CD4-positive, alpha-beta memory T cell (primary cell): ENCODE measurements at places on chromosomes 4 and X.

DNA sequence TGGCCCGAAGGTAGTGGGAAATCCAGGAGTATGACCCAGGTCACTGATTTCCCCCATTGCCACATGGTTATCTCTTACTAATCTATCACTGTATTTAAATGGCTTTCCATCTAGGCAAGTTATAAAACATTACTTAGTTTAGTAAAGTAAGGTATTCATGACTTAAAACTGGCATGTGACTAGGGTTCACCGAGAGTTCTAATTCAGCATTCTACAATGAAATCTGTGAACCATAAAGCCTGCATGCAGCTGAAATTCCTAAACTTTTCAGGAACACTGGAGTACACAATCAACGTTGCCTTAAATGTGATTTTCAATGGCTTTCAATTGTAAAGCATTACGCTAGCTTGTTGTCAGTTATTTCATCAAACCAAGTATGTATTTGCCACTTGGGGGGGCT lies 22.7 kb upstream of the PRPS2 start:
- no peaks in the 10 kb centered on the region for H3K36me3 ChIP-seq
- no peak for DNase-seq
- H3K4me1 ChIP-seq, result peaks cover 9% of the 10 kb centered on the region
- H3K4me3 ChIP-seq, result no peak overlapping the region
- H3K27ac ChIP-seq, result no peak overlapping the region
- no peaks in the 10 kb centered on the region for H3K27me3 ChIP-seq

GRCh38 chr4:1991596-1992434 lies 17.0 kb downstream of the NELFA start:
- no peak overlapping the region for H3K27ac ChIP-seq
- H3K4me1 ChIP-seq, result no peaks in the 10 kb centered on the region
- no peak for DNase-seq
- no peak overlapping the region for H3K4me3 ChIP-seq
- H3K27me3 ChIP-seq, result no peaks in the 10 kb centered on the region

DNA sequence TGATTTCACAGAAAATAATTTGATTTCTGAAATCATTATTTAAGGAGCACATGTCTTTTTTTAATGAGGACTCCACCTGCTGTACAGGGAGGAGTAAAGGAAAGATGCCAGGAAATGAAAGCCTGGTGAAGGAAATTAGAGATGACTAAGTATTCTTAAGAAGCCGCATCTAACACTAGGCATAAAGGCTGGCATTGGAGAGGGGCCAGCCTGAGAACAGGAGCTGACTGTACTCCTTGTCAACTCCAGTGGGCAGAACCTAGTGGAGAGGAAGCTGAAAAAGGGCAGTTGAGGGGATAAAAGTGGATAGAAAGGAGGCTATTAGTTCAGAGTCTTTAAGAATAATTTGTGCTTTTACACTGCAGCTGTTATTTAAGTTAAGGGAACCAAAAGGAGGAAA lies 393.0 kb downstream of the PPP1R2C start:
- H3K4me1 ChIP-seq, result no peaks in the 10 kb centered on the region
- DNase-seq, result no peak
- H3K4me3 ChIP-seq, result no peak overlapping the region
- H3K27ac ChIP-seq, result no peak overlapping the region

GRCh38 chrX:66410806-66411205 lies 228.1 kb downstream of the EDA2R start:
- H3K4me3 ChIP-seq, result no peak overlapping the region
- no peak for DNase-seq
- H3K27ac ChIP-seq, result no peak overlapping the region
- H3K27me3 ChIP-seq, result no peaks in the 10 kb centered on the region
- H3K36me3 ChIP-seq, result no peaks in the 10 kb centered on the region

GRCh38 chr4:158836002-158836369 lies 67.2 kb downstream of the FNIP2 start:
- H3K27ac ChIP-seq, result no peak overlapping the region
- no peaks in the 10 kb centered on the region for H3K27me3 ChIP-seq
- H3K4me3 ChIP-seq, result no peak overlapping the region
- H3K36me3 ChIP-seq, result no peaks in the 10 kb centered on the region

DNA sequence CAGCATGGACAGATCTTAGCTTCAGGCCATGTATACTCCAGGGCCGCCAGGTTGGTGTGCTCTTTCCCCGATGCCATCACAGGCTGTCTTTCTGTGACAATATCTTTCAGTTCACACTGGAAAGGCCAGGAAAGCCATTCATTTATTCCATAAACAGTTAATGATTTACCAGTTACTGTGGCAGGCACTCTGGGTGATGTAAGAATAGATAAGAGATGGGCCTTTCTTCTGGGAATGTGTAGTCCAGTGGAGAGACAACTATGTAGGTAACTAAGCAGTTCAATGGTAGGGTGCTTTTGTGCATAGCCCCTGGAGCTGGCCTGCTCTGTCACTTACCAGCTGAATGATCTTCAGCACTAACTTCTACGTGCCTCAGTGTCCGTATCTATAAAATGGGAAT lies 46.3 kb upstream of the LEF1 start:
- H3K27ac ChIP-seq, result no peak overlapping the region
- no peak for DNase-seq
- H3K36me3 ChIP-seq, result no peaks in the 10 kb centered on the region
- H3K4me3 ChIP-seq, result no peak overlapping the region
- H3K27me3 ChIP-seq, result no peaks in the 10 kb centered on the region

DNA sequence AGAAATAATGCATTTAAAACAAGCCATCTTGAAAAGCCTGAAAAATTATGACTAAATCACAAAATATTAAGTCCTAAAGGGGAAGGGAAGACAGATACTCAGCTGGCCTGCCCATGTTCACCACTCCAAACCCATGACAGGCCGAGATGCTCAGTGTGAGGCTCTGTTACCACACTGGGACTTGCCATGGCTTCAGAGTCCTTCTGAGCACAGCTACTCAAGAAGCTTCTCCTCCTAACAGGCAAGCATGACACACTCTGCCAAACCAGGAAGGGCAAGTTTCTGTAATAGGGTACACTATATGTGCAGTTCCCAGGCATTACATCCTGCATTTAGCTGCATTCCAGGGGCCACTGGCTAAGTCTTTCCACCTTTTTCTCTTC lies 34.0 kb upstream of the CYBB start:
- peaks cover 11% of the 10 kb centered on the region for H3K4me1 ChIP-seq
- no peaks in the 10 kb centered on the region for H3K27me3 ChIP-seq
- H3K4me3 ChIP-seq, result no peak overlapping the region
- no peak overlapping the region for H3K27ac ChIP-seq
- DNase-seq, result no peak
